ENCODE measurements at places on chromosomes 2 and 18. TPM values are rescaled to one million over a fixed set of nuclear protein-coding genes. Genes with fewer than 3 reads are reported as not detected.

GRCh38 chr2:32242331-32242730, 22.4 kb downstream of the NLRC4 start:
- DNase-seq, result no peak

DNA sequence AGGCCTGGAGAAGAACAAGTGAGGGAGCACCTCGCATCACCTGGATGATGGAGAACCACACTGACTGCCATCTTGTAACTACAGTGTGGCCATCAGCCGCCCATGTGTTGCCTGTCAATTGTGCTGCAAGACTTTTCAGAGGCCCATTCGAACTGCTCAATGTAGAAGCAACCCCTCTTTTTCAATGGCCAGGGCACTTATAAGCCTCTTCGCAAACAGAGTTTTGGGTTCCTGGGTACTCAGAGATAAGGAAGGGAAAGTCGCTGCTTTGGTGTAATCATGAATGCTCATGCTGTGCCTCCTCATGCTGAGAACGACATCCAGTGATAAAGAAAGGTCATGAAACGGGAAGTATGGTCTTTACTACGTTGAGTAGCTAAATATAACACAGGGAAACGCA, 143.9 kb upstream of the SLC39A10 start:
- DNase-seq, result no peak

DNA sequence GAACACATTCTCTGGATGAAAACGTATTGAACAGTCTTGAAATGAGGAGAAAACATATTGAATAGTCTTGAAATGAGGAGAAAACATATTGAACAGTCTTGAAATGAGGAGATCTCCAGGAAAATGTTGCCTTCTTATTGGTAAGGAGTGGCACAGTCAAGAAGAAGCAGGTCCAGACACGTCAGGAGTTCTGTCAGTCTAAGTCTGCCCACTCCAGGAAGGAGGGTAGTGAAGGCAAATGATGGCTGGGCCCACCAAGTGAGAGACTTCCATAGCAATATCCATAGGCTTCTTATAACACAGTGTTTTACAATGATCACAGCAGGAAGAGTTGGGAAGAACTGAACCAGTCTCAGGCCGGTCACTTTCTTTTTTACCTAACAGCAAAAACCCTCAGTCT, 316.2 kb downstream of the ETAA1 start:
- no peak for DNase-seq

IL1F10 gene
- not detected for total RNA-seq

RAB17 gene
- total RNA-seq, result 1.6 TPM

ANKRD30BL gene
- not detected for total RNA-seq

SULT1C4 gene
- total RNA-seq, result 7.0 TPM

SLC11A1 gene
- total RNA-seq, result not detected

PPIG gene
- total RNA-seq, result 24.2 TPM

Measured in pulmonary artery endothelial cell (primary cell).